ENCODE measurements at places on chromosomes 13 and 19.

DNA sequence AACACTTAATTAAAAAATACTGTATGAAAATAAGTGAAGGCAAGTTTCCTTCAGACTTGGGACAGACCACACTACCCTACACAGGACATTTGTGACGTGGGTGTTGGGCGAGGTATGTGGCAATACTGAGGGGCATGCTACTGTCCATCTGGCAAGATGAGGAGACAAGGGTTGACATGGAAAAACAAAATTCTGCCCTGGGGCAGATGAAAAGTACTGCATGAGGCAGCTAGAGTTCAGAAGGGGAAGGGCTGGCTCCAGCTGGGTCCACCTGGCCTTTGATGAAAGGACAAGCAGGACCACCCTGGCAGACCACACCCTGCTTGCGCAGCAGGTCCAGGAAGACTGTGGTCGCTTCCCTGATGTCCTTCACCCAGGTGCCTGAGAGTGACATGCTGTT, 43.2 kb downstream of the LATS2 start:
- DNase-seq, result no peak

GRCh38 chr13:108980237-108980636, 350.8 kb downstream of the MYO16 start:
- DNase-seq, result no peak

- no peak for DNase-seq
Measured at GRCh38 chr13:31538067-31539042, 201.0 kb upstream of the RXFP2 start.

- DNase-seq, result no peak
Measured at GRCh38 chr13:73913079-73913740, 221.0 kb downstream of the KLF12 start.

GRCh38 chr13:65971541-65971940, 1258.6 kb downstream of the PCDH9 start:
- DNase-seq, result no peak

DNA sequence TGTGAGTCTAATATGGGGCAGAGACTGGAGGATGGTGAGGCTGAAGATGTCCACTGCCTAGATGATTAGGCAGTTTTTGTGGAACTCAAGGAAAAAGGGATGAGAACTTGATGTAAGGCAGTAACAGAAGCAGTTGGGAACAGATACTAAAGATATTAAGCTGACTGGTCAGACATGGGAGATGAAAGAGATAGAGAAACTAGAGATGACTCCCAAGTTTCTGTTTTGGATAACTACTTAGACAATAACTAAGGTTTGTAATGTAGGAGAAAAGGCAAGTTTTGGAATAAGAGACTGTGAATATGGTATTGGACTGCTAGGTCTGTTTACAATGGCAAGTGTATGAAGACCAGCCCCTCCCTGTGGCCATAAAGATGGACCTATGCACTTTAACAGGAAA, 43.5 kb upstream of the CLDN10 start:
- no peak for DNase-seq

GRCh38 chr19:16398530-16399249, 73.1 kb downstream of the EPS15L1 start:
- no peak for DNase-seq

DNA sequence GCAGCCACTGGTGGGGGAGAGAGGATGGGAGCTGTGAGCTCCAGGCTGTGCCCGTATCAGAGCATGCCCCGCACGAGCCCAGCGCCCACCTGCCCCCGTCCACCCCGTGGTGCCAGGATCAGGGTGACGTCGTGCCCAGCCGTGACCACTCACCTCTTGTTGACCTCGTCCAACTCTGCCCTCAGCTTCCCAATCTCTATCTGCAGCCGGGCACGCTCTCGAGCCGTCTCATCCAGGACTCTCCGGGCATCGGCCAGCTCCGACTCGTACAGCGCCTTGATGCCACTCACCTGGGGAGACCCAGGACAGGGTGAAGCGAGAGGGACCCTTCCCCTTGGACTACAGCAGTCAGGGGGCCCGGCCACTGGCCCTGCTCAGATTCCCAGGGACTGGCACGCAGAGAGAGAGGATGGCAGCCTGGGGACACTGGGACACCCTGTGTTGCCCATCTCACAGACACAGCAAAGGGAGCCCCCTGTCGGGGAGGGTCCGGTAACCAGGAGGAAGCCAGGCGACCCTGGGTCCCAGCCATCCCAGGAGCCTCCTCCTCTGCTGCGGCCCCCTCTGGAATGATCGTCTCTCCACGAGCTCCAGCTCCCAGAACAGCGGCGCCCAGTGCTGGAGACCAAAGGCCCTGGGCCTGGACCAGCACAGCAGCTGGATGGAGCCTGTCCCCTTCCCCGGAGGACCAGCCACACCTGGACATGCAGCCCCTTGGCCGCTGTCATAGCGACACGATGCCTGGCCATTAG, 12.3 kb downstream of the LMNB2 start:
- no peak for DNase-seq

Data from thoracic aorta (tissue), 2 donors.